ENCODE measurements at places on chromosomes 5 and 9. TPM values are rescaled to one million over a fixed set of nuclear protein-coding genes. Genes with fewer than 3 reads are reported as not detected.

- H3K4me1 ChIP-seq, result peaks cover 71% of the 10 kb centered on the region
- peak overlapping the region; percentile 64 for H3K4me3 ChIP-seq
- H3K27ac ChIP-seq, result no peak overlapping the region
- peak; percentile 78 for DNase-seq
Observed at GRCh38 chr5:141512390-141512910, 23.6 kb downstream of the PCDHGC5 start.

DNA sequence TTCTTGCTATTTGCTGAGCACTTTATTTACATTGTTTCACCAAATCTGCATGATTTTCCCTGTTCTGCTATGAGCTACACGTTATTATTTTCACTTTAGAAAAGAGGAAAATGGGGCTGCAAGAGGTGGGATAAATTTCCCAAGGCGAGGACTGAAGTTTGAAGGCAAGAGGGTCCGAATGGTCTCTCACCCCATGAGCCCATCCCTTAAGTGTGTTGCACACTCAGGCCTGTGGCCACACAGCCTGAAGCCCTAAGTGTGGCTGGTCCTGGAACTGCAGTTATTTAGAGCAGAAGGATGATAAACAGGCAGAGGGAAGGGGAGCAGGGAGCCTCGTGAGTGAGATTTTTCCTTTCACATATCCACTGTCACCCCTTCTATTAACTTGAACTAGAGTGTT, 7.8 kb downstream of the PDE8B start:
- H3K27me3 ChIP-seq, result peaks cover 6% of the 10 kb centered on the region
- peaks cover 2% of the 10 kb centered on the region for H3K4me1 ChIP-seq
- no peak overlapping the region for H3K4me3 ChIP-seq
- DNase-seq, result no peak

DNA sequence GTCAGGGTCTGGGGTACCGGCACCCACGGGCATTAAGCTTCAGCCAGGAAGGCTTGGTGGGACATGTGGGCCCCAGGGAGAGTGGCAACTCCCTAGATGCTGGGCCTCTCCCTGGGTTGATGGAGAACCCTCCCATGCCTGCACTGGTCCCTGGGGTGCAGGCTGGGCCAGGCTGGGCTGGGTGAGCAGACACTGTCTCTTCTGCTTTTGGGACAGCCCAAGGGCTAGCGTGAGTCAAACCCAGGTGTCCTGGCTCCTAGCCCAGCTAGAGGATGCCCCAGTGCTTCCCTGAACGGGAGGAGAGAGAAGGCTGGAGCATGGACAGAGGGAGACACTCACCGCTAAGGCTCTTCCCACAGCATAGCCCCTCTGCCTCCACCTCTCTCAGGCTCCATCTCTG, 5.7 kb upstream of the AQP7 start:
- no peak for DNase-seq
- H3K36me3 ChIP-seq, result peaks cover 4% of the 10 kb centered on the region
- no peak overlapping the region for H3K27ac ChIP-seq
- H3K4me1 ChIP-seq, result no peaks in the 10 kb centered on the region
- H3K27me3 ChIP-seq, result no peaks in the 10 kb centered on the region

The ADGRD2 gene
- not detected for total RNA-seq

All from heart left ventricle (tissue), 16 donors.